Naive thymus-derived CD4-positive, alpha-beta T cell (primary cell): ENCODE measurements at places on chromosomes 4 and X.

DNA sequence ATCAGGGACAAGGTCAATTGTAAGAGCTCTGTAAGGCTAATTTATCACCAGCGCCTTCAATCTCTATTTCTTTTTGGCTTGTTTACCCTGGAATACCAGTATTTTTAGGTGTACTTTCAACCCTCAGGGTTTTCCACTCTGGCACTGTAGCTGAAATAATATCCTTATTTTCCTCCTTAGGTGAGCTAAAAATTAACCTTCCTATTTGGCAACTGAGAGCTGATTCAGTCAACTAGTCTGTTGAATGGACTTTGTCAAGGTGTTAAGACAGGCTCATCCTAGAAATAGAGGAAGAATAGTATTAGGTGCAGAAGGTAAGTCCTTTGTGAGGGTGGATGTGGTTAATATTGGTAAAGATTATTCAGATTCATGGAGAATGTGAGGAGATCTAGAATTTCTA is 101.3 kb upstream of the BANK1 start:
- DNase-seq, result no peak

DNA sequence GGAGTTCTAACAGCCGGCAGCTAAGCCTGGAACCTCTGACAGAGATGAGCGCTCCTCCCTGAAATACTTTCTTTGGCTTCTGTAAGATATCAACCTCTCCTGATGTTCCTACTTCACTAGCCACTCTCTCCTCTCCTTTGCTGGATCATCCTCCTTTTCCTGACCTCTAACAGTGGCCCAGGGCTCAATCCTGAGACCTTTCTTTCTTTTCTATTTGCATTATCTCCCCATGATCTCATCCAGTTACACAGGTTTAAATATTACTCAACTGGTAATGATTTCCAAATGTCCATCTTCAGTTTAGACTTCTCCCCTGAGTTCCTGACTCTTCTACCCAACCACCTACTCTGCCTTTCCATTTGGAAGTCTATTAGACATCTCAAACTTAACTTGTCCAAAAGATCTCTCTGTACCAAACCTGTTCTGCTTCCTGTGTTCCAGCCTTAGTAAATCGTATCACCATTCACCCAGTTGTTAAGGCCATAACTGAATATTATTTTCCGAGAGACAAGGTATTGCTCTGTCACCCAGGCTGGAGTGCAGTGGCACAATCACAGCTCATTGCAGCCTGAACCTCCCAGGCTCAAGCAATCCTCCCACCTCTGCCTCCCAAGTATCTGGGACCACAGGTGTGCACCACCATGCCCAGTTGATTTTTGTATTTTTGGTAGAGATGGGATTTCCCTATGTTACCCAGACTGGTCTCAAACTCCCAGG is 41.1 kb downstream of the RFC1 start:
- DNase-seq, result no peak

DNA sequence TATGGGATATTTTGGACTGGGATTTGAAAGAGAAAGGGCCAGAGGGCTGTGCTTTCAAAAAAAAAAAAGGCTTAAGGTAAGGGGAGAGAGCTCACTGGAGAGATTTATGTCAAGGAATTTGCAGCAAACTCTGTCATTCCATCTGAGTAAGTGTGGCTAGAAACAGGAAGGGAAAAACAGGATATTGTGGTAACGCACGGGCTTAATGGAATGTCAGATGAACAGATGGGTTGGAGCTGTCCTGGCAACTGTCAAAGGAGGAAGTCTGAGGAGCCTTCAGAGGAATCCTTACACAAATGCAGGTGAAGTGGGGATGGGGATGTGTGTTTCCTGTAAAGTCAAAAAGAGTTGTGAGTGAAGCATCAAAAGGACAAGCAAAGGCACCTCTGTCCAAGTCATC is 15.1 kb upstream of the NKX3-2 start:
- DNase-seq, result no peak

- no peak for DNase-seq
Observed at GRCh38 chr4:85187106-85187505, 220.6 kb upstream of the WDFY3 start.

GRCh38 chr4:114378305-114378903 is 220.2 kb upstream of the UGT8 start:
- no peak for DNase-seq

GRCh38 chr4:185662030-185662778 is 126.9 kb upstream of the PDLIM3 start:
- no peak for DNase-seq

- DNase-seq, result no peak
Observed at GRCh38 chr4:52914051-52914605, 52.0 kb downstream of the RASL11B start.

DNA sequence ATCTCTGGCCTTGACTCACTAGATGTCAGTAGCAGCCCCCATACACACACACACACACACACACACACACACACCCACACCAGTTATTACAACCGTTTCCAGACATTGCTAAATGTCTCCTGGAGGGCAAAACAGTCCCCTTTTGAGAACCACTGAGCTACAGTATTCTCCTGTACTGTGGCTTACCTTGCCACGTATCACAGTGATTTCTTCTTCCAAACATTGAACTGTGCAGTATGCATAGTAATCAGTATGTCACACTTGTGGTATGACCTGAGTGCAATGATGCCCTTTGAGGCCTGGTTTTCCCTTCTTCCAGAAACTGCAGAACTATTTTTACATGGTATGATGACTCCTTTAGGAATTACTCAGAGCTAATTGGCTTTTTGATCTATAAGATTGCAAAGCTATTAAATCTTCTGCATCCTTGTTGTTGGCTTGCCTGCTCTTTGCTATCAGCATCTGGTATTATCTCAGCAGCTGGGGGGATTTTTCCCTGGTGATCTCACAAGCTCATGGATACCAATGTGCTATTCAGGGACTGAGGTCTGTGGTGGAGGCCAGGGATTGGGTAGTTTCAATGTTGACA is 3.6 kb upstream of the THOC2 start:
- DNase-seq, result no peak

GRCh38 chrX:39907964-39908661 is 189.6 kb downstream of the BCOR start:
- no peak for DNase-seq

- DNase-seq, result no peak
Observed at GRCh38 chr4:39134683-39135306, 47.5 kb upstream of the WDR19 start.

- no peak for DNase-seq
Observed at GRCh38 chr4:186058253-186058979, 10.5 kb upstream of the TLR3 start.

GRCh38 chrX:36534900-36535299 is 473.3 kb upstream of the FAM47C start:
- DNase-seq, result no peak

DNA sequence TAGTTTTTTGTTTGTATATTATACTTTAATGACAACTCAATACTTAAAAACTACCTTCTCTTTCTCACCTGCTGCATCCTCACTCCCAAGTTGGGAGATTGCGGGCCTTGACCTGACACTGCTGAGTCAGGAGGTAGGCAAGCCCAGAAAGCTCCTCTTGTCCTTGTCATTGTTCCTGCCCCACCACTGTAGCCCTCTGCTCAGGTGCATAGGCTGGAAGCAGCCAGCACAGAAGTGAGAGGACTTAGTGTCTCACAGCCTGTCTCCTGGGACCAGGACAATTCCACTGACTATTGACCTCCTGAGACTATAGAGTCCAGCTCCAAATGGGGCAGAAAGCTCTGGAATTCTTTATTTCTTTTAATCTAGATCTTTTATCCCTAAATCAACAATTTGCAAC is 123.5 kb upstream of the NDP start:
- no peak for DNase-seq

GRCh38 chrX:34381241-34381640 is 249.1 kb upstream of the FAM47A start:
- DNase-seq, result no peak

GRCh38 chr4:111475666-111476065 is 669.6 kb upstream of the FAM241A start:
- DNase-seq, result no peak

DNA sequence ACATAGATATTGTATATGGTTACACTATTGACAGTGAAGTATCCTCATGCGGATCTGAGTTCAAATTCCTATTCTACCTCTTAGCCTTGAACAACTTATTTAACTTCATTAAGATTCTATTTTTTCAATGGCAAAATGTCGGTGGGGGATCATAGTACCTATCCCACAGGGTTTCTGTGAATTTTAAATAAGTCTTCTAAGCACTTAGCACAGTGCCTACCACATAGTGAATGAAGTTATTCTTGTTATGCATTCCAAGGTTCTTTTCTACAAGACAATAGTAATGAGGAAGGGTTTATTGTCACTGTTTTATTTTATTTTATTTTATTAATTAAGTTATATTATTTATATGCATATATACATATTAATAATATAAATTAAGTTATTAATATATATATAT is 8.8 kb upstream of the ENAM start:
- DNase-seq, result no peak

DNA sequence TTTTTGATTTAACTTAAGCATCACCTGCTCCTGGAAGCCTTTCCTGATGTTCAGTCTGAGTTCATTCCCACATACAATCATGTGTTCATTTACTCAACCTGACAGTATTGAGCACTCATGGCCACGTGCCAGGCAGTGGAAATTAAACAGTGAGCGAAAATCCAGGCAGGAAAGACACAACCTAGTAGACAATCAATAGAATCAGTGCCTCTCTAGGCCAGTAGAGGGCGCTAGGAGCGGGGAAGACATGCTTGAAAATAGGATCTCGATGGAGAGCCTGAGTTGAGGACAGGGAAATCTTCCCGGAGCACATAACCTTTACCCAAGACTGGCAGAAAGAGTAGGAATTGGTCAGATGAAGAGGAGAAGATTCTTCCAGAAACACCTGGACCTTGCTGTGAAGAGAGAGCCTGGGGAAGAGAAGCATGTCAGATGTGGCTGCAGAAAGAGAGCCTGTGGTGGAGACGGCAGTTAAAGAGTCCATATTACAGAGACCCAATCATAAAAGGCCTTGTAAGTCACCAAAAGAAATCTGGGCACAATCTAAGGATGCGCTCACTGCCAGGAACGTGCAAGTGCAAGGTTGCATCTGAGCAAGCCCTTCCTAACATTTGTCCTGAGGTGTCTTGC is 103.5 kb downstream of the LDB2 start:
- no peak for DNase-seq

- no peak for DNase-seq
Observed at GRCh38 chr4:874056-874455, 48.1 kb upstream of the CPLX1 start.

DNA sequence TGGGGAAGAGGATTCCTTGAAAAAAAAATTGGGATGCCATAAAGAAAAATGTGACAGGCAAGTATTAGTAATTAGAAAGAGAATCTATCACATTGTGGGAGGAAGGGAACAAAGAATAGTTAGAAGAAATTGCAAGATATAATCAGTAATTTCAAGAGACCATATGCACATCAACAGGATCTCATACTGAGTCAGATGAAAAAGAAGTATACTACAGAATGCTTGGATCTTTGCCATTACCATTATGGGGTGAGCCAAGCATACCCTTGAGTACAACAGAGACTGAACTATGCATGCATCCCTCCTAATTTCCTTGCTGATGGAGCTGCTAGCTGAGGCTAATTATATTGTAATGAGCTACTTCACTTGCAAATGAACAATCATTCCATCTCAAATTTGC is 287.6 kb downstream of the PAPSS1 start:
- no peak for DNase-seq

- no peak for DNase-seq
Observed at GRCh38 chr4:19030048-19030447, 1008.5 kb upstream of the LCORL start.

DNA sequence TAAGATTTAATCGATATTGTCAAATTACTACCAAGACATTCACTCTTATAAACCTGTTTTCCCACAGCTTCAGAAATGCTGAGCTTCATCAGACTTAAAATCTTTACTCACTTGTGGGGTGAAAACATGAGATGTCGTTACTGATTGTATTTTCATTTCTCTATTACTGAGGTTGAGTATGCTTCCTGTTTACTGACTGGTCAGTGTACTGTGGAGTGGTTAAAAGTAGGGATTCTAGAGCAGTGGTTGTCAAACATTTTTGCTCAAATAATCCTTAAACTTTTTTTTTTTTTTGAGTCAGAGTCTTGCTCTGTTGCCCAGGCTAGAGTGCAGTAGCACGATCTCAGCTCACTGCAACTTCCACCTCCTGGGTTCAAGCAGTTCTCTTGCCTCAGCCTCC is 50.3 kb downstream of the NSUN7 start:
- DNase-seq, result no peak

GRCh38 chr4:185379326-185380295 is 16.1 kb downstream of the LRP2BP start:
- no peak for DNase-seq

GRCh38 chrX:63275127-63275526 is 76.0 kb downstream of the SPIN4 start:
- no peak for DNase-seq

- no peak for DNase-seq
Observed at GRCh38 chr4:48227662-48228061, 42.0 kb downstream of the TEC start.

DNA sequence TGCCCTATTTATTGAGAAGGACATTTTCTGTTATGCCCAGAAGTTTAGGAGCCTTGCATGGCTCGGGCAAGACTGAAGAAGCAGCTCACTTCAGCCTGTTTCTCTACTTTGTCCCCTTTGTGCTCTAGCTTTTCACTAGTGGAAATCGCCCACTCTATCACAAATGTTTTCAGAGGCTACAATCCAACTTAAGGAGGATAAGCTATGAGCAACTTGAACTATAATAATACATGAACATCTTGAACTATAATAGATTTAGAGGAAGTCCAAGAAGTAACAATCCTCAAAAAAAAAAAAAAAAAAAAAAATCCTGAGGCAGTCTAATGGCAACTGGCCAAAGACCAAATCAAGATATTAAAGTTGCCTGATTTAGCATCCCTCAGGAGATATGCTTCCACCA is 452.3 kb downstream of the IL1RAPL1 start:
- no peak for DNase-seq

- no peak for DNase-seq
Observed at GRCh38 chr4:10811991-10812390, 127.4 kb upstream of the CLNK start.

DNA sequence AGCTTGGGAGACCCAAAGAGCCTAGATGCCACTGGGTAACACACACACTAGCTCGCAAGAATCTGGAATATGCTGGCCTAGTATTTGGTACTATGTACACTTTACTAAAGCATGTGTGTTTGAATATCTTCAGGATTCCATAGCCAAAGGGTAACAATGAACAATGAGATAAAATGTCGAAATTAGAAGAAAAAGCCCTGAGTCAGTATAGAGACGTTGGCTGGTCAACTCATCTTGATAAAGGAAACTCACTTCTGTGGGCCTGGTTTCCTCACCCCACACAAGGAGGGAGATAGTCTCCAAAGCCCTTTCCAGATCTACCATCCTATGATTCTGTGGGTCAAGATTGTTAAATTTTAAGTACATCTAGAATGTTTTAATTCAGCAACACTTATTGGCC is 6.9 kb downstream of the ZDHHC9 start:
- DNase-seq, result no peak

- no peak for DNase-seq
Observed at GRCh38 chr4:151035328-151035727, 20.2 kb upstream of the LRBA start.

- DNase-seq, result no peak
Observed at GRCh38 chrX:57083143-57083542, 38.2 kb downstream of the SPIN2B start.

GRCh38 chrX:154530286-154530685 is 14.3 kb upstream of the FAM3A start:
- no peak for DNase-seq
